ENCODE measurements at places on chromosomes 12 and 14. TPM values are rescaled to one million over a fixed set of nuclear protein-coding genes. Genes with fewer than 3 reads are reported as not detected.

The AQP2 gene
- polyA plus RNA-seq = not detected

The IL22 gene
- not detected for polyA plus RNA-seq

The CYP27B1 gene
- polyA plus RNA-seq = 0.80 TPM

The CPNE6 gene
- polyA plus RNA-seq = not detected

The MOK gene
- polyA plus RNA-seq = 48.1 TPM

The ANO2 gene
- polyA plus RNA-seq = not detected

The PLXNC1 gene
- polyA plus RNA-seq = 0.77 TPM

The RNASE8 gene
- polyA plus RNA-seq = not detected

The SPX gene
- 0.12 TPM for polyA plus RNA-seq

The LMO3 gene
- polyA plus RNA-seq = 0.49 TPM

The CRIP2 gene
- polyA plus RNA-seq = 123 TPM

The DAO gene
- polyA plus RNA-seq = not detected

The LRCOL1 gene
- polyA plus RNA-seq = 0.90 TPM

The PZP gene
- polyA plus RNA-seq = not detected
